Stimulated activated CD4-positive, alpha-beta T cell treated with anti-CD3 and anti-CD28 coated beads, Interleukin-1b, Interleukin-23, amount 100 ng/mL, for 24 hours (primary cell): ENCODE measurements at places on chromosomes 1 and 21.

DNA sequence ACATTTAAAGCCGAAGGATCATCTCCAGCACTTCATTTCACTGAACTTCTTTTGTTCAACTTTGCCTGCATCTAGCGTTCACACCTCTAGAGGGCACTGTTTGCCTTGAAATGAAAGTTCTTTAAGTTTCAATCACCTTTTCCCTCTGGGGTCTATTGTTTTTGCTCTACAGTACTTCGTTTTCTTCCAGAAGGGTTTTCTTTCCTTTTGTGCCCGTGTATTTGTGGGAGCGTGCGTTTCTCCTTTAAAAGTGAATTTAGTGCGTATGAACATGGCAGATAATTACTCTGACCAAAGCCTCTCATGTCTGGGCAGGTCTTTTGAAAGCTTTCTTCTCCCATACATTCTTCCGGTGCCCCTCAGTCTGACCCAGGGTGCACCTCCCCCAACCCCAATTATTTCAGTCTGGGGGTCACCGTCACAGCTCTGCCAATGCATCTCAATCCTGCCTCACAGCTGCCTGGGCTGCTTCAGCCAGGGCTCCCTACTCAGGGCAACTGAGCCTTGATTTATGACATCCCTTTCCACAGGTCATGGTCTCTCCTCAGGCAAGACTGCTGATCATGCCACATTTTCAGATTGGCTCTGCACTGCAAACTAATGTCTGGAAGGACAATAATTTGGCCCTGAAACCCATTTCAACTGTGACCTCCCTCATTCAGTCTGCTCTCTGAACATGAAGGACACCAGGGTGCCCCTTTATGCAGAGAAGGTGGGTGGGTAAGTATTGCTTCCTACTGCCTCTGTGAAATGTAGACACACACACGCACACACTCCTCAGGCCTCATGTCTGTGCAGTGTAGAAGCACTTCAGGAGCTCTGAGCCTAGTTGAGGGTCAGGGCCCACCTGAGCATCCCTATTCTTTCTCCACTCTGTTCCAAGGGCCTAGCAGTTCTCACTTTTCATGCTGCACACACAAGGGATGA, 88.6 kb downstream of the NUF2 start:
- DNase-seq: peak; percentile 1

- no peak for DNase-seq
Measured at GRCh38 chr1:85322655-85323054, 46.2 kb upstream of the BCL10 start.

DNA sequence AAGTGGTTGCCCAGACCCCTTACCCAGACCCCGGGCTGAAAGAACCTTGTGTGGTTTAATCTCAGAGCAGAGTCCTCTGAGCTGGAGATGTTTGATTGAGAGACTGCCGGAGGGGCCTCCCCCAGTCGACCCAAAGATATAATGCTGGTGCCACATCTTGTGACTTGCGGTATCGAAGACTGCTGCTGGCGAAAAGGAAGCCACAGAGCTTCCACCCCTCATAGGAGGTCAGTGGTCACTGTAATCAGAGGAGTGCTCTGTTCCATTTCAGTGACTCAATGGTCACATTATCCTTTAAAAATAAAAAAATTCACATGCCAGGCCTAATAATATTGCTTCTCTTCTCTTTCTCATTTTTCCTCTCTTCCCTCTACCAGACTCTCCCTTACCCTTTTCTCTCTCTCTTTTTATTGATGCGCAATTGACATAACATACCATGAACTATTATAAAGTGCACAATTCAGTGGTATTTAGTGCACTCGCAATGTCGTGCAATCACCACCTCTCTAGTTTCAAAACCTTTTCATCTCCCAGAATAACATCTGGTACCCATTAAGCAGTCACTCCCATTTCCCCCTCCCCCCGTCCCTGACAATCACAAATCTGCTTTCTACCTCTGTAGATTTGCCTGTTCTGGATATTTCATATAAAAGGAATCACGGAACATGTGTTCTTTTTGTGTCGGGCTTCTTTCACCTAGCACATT, 52.6 kb upstream of the LYST start:
- no peak for DNase-seq

DNA sequence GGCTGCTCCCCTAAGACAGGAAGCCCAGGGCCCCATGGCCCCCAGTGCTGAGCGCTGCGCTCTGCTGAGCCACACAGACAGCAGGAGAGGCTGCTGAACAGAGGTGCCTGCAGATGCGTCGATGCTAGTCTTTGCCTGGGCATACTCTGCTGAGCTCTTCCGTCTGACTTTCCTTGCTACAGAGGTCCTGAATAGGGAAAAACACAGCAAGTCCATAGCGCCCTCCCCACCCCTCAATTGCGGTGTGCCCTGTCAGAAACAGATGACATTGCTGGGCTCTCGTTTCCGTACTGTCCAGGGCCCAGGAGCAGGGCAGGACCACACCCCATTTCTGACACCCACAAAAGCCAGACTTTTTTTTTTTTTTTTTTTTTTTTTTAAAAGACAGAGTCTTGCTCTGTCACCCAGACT, 252.5 kb downstream of the SDCCAG8 start:
- DNase-seq: no peak

GRCh38 chr1:244104309-244105060, 53.4 kb downstream of the ZBTB18 start:
- no peak for DNase-seq

- DNase-seq: no peak
Measured at GRCh38 chr21:42201615-42202161, 17.3 kb upstream of the ABCG1 start.

GRCh38 chr1:240499012-240499411, 112.9 kb downstream of the GREM2 start:
- DNase-seq: no peak
